ENCODE measurements at places on chromosomes 16 and 17. TPM values are rescaled to one million over a fixed set of nuclear protein-coding genes. Genes with fewer than 3 reads are reported as not detected.

DNA sequence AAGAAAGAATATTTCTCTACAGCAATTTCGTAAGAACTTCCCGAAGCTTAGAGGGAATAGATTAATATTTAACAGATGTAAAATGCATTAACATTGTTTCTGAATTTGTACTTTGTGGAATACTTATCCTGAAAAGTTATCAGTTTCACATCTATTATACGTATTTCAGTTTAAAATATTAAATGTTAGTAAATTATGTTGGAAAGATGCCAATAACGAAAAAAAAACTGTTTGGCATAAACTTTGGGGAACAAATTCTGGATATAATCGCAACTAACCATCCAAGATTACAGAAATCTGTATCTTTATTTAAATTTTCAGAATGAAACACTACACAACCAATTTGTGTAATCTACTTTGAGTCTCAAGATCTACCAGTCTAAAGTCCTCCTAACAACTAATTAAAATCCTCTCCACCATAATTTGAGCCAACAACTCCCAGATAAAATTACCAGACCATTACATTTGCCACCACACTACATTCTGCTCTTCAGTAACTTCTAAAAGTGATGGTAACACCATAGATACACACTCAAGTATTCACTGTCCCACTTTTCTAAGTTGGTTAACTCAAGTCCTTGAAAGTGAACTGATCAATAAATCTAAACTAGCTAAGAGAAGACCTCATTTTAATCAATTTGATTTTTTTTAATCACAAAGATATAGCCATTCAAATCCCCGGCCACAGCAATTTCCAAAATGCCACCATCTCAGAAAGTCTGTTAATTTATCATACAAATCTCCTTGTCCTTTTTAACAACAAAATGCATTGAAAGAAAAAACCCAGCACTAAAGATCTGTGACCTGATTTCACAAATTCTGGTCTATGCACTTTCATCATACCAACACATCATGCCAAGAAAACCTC is 2.0 kb downstream of the SIAH1 start:
- DNase-seq = no peak

ASPHD1 gene
- not detected for polyA plus RNA-seq

- no peak for DNase-seq
Observed at GRCh38 chr16:78376452-78376851, 277.0 kb downstream of the WWOX start.

PCTP gene
- polyA plus RNA-seq = 11.8 TPM

All from heart left ventricle (tissue), 16 donors.